ENCODE measurements at places on chromosomes 3 and 15.

DNA sequence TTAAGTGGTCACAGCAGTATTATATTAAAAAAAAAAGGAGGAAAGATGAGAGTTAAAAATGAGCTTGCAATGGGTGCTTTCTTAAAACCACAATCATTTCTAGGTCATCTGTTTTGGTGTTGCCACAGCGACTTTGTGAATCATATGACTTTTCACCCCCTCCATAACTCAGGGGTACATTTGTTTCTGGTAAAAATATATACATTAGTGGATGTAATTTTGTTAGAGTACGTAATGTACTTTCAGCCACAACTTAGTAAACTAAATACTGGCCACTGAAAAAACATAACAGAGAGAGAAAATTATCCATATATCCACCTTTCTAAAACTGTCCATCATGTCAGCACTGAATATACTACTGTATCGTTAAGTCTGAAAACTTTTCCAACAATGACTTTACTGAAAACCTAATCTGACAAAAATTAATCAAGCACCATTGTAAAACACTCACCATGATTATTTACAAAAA is 3.4 kb downstream of the ANKRD28 start:
- DNase-seq = no peak

DNA sequence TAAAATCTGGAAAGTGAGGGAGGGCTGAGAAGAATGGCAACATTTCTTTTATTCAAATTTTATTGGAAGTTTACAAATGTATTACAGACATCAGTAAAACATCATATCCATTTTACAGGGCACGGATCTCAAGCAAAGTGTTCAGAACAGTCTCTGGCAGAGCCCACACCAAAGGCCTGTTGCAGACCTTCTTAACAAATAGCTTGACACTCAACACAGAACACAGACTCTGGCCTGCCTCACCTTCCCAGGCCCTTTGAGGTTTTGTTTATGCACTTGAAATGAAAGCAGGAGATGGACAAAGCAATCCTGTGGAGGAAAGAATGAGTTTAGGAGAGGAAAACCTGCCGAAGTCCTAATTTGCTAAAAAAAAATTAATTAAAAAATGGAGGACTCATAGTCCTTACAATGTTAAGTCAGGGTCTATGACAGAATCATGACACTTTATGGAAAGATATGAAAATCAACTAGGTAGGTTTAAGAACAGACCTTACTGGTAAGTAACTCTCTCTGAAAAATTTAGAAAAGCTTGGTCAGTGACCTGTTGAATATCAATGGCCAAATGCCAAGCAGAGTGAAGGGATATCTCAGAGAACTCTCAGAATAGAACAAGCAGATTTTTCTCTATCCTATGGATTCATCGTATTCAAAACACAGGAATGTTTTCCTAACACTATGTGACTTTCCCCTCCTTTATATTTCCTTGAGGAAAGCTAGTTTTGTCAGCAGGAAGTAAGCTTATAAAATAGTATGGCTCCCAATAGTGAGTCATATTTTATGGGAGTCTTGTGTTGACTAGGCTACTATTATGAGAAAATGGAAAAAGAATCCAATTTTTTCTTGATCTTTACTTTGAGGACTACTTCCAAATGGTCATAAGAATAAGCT is 70.8 kb upstream of the PSMD6 start:
- no peak for DNase-seq

DNA sequence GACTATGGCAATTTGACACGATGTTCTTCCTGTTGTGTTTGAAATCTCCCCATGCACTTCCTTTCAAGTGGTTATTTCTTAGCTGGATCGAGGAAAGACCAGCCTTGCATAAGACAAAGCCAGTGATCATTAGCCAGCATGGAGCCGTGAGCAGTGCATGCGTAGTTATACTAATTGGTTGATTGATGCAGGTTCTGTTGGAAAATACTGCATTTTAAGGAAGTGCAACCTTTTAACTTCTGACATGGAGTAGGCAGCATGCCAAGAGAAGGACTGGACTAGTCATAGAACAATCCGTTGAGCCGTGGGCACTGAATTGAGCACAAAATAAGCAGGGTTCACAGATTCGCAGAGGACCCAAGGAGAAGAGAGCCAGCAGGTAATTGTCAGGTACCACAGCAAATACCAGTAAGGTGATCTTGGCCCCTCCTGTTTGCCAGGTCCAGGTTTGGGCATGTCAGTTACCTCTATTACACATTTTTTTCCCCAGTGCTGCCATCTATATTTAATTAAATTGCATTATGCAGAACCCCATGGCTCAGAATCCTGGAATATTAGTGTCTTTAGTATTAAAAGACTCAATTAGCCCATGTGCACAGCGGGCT is 29.0 kb upstream of the BCL6 start:
- no peak for DNase-seq

- DNase-seq = no peak
These were observed 171.8 kb downstream of the SMAD6 start for GRCh38 chr15:66873856-66874255.

DNA sequence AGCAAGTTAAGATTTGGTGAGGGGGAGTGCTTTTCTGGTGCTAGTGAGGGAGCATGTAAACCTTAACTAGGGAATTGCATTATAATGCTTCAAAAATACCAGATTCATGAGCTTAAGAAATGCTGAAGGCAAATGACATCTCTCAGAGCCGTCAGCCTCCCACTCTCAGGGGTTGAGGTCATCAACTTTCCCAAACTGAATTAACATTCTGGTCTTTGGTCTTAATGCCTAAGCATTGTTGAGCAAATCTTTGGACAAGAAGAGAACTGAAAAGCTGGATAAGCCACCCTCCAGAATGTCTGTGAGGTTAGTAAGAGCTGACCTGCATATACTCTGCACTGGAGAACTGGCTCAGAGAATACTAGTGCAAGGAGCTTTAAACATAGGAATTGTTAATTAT is 124.9 kb upstream of the GAP43 start:
- no peak for DNase-seq

- DNase-seq = no peak
These were observed 7.1 kb upstream of the CNTN3 start for GRCh38 chr3:74621581-74621980.

Measured in right kidney (tissue), 9 donors.